ENCODE measurements at places on chromosomes 16 and 17.

GRCh38 chr16:71767060-71767900 lies 41.4 kb downstream of the AP1G1 start:
- no peak for DNase-seq

- no peak for DNase-seq
These were observed 6.0 kb downstream of the TOM1L1 start for GRCh38 chr17:54906683-54907082.

DNA sequence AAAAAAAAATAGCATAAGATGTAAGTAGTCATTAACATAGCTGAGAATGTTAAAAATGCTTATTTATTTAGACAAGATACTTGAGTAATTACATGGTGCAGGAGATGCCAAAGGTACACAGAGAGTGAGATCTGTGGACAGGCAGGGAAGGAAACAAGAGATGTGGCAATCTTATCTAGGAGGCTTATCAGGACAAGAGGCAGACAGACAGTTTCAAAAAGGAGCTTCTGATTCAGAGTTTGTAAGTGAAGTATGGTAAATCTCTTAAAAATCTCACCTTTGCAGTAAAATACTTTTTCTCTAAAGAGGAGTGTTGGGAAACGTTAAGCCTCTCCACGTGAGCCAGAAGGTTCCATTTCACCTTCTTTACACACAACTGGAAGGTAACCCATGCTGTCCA lies 19.9 kb upstream of the GHDC start:
- no peak for DNase-seq

DNA sequence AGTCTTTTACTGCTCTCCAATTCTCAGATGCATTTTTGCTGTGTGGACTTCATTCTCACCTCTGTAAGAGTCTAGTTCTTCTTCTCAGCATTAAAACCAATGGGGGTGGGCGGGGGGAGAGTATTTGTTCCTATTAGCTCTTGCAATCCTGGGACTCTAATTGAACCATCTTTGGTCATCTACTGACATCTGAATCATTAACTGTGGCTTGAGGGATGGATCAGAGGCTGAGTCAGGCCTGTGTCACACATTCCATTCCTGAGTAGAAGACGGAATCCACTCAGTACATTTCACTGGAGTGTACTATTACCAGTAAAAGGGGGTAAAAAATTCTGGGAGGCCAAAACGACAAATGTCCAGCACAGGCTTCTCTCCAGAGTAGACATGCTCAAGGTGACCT lies 12.8 kb upstream of the ZNF23 start:
- peak; percentile 93 for DNase-seq

DNA sequence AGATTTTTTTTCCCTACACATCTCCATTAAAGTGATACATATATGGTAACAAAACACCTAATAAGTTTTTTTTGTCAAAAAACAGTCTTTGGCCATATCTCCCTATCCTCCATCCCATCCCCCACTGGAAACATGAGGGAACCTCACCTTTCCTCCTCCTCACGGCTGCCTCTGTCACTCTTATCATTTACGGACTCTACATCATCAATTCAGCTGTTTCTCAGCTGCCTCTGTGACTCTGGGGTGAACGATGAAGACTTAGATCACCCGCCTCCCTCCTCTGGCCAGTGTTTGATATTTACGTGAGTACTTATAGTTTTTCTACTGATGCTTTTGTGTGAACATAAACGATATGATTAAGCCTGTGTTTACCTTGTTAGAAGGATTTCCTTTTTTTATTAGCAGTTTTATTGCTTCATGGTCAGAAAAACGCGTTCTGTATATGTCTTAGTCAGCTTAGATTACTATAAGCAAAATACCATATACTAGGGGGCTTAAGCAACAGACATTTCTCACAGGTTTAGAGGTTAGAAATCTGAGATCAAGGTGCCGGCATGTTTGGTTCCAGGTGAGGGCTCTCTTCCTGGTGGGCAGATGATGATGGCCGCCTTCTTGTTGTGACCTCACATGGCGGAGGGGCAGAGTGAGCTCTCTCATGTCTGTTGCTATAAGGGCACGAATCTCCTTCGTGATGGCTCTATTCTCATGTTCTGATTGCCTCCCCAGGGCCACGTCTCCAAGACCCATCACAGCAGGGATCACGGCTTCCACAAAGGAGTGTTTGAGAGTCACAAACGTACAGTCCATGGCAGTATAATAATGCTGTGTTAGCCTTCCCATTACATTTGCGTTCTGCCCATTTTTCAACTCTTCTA lies 32.1 kb downstream of the DNAH17 start:
- no peak for DNase-seq

DNA sequence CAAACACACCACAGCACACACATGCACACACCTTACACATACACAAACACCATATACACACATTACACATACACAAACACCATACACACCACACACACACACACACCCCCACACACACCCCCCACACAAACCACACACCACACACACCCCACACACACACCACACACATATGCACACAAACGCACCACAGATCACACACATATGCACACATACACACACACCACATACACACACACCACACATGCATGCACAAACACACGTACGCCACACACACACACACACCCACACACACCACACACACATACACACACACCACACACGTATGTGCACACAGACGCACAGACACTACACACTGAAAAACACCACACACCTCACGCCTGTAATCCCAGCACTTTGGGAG lies 166.0 kb downstream of the AHSP start:
- no peak for DNase-seq

DNA sequence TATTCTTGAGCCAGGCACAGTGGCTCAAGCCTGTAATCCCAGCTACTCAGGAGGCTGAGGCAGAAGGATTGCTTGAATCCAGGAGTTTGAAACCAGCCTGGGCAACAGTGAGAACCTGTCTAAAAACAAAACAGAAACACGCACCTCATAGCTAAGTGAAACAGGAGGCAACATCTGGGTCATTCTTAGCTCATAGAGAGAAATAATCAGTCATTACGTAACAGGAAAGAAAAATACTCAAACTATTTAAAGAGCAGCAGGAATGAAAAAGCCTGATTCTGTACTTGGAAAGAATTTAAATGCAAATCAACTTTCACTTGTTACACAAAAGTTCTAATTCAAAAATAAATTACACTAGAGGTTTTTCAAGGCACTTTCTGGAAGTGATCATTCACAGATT lies 17.2 kb downstream of the CHCT1 start:
- peak; percentile 4 for DNase-seq

- no peak for DNase-seq
These were observed 81.1 kb downstream of the ADAMTS18 start for GRCh38 chr16:77353587-77354263.

DNA sequence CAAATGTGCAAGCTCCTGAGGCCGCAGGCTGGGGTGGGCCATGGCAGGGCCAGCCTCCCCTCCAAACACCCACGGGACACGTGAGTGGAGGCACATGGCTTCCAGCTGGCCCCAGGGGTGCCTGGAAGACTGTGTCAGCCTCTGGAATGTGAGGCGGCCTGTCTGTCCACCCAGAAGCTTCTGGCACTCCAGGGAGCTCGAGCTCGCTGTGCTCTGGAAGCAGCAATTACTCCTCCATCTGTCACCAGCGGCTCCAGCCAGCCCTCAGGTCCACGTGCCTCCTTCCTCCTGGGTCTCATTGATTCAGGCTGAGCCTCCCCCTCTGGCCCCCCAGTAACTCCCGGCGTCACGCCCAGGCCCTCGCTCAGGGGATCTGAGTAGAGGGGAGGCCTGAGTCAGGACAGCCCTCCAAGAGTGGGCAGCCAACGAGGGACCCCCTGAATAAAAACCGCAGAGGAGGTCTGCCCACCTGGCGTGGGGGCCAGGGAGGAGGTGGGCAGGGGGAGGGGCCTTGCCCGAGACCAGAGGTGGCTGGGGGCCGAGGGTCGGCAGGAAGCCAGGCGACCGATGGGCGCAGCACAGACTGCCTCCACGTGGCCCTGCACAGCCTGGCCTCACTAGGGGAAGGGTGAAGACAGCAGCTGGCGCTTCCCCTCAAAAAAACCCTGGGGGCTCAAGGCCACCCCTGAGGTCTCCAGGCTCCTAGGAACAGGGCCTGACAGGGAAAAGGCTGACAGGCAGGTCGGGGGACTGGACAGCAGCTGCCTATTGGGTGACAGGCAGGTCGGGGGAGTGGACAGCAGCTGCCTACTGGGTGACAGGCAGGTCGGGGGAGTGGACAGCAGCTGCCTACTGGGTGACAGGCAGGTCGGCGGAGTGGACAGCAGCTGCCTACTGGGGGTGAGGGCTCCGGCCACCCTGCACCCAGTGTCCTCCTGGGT lies 11.9 kb downstream of the PIEZO1 start:
- DNase-seq = peak; percentile 93

- peak; percentile 14 for DNase-seq
These were observed 13.7 kb downstream of the MYO15B start for GRCh38 chr17:75601057-75601987.

DNA sequence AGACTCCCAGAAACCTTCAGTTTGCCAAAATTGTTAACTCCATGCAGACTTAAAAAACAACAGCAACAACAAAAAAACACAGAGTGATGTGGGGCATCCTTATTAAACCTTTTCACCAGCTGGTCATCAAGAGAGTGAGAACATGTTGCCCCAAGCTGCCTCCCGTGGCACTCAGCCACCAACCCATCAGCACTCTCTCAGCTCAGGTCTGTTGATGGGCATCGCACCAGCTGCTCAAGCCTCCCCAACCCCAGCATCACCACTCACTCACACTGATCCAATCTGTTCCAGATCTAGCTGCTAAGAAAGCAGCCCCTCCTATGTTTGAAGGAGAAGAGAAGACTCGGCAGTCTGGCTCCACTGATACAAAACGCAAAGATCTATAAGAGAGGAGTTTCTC lies 46.8 kb downstream of the SLC39A11 start:
- no peak for DNase-seq

- DNase-seq = no peak
These were observed 34.9 kb downstream of the CMC2 start for GRCh38 chr16:80971819-80972218.

DNA sequence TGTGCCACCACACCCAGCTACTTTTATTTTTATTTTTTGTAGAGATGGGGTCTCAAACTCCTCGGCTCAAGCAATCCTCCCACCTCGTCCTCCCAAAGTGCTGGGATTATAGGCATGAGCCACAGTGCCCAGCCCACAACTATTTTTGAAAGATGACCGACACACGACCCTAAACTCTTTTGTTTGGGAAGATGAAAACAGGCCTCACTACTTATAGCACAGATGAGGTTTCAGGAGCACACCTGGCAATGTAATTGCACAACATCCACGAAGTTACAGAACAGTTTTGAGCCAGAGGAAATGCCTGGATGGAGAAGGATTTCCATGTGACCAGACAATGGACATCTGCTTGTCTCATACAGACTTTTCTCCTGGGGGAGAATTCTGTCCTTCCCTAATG lies 43.4 kb upstream of the PRSS54 start:
- no peak for DNase-seq

DNA sequence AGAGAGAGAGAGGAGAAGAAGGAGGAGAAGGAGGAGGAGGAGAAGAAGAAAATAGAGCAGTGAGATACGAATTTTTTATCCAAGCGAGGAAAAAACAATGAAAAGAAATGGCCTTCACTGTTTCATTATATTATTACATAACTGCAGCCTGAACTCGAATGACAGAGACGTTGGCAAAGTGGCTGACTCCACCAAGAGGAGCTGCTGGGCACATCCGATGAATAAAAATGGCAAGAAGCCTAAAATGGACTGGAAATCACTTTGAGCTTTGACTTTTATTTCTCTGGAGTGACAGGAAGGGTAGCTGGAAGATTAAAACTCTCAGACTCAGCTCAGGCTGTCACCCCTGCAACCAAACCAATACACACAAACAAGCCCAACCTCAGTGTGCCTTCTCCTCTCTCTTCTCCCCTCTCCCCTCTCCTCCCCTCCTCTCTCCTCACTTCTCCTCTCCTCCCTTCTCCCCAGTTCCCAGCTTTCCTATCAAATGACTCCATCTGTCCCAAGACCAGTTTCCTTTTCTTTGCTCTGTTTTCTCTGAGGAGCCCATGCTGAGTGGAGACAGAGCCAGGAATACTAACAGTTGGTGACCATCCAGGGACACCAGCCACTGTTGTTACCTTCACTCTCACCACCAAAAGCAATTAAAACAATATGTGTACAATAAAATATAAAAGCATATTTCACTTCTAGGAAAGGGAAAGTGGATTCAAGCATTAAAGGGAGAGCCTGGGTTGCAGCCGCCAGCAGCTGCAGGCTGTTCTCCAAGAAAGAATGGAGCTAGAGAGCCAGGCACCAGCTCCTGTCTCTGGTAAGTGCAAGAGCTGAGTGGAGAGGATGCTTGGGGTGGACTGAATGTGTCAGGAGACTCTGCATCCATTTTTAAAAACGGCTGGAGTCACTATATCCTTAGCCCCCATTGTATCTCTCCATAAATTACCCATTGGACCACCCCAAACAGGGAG lies 51.2 kb downstream of the SOX9 start:
- DNase-seq = no peak
